ENCODE measurements at places on chromosomes 3 and 15. TPM values are rescaled to one million over a fixed set of nuclear protein-coding genes. Genes with fewer than 3 reads are reported as not detected.

- DNase-seq, result no peak
These were observed 6.4 kb upstream of the CSTA start for GRCh38 chr3:122318620-122319019.

GRCh38 chr3:72821161-72821781, 27.0 kb downstream of the SHQ1 start:
- DNase-seq, result peak; percentile 46

GRCh38 chr15:56411122-56411749, 46.0 kb downstream of the TEX9 start:
- DNase-seq, result no peak

ARF4 gene
- total RNA-seq, result 216 TPM

SLC51A gene
- not detected for total RNA-seq
